ENCODE measurements at places on chromosomes 5 and 9. TPM values are rescaled to one million over a fixed set of nuclear protein-coding genes. Genes with fewer than 3 reads are reported as not detected.

- DNase-seq: no peak
These were observed 180.7 kb upstream of the ZNF618 start for GRCh38 chr9:113695440-113695851.

The SIMC1 gene
- polyA plus RNA-seq: 1.9 TPM

DNA sequence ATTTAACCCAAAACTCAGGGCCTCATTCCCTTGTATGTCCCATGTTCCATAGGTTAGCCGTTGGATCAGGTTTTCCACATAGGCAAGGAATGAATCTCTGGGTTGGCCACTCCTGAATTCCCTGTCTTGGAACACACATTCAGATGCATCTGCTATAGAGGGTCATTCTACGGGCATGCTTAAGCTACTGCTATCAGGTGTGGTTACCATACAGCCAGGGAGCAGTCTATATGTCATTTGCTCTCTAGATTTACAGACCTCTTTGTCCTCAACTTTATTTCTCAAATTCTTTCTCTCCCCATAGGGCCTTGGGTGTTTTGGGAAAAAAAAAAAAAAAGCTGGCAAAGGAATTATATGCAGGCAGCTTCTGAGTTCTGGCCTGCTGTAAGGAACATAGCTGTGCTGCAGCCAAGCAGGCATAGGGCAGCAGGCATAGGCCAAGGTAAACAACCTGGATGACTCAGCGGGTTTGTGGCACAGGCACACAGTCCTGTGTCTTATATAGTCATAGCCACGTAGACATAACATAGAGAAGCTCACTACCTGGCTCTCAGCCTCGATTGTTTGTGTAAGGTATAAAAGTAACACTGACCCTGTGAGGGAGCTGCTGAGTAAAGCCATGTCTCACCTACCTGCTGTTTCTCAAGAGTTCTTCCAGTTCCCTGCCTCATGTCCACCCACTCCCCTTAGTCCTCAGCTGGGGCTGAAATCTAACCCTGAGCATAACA is 141.5 kb downstream of the OSTF1 start:
- DNase-seq: no peak

The ZNF658 gene
- 1.1 TPM for polyA plus RNA-seq

- DNase-seq: no peak
These were observed 1131.0 kb downstream of the TAF11L14 start for GRCh38 chr5:18765304-18765703.

- DNase-seq: no peak
These were observed 119.6 kb upstream of the COL5A1 start for GRCh38 chr9:134521817-134522501.

DNA sequence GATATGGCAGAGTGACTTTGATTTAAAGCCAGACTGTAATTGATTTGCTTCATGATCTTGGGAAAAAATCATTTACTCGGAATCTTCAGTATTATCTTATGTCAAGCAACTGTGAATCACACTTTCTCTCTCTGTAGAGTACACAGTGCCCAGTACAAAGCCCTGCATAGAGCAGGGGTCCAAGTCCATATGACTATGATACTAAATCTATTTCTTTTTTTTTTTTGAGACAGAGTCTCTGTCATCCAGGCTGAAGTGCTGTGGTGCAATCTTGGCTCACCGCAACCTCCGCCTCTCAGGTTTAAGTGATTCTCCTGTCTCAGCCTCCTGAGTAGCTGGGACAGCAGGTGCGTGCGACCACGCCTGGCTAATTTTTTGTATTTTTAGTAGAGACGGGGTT is 194.8 kb upstream of the SEMA6A start:
- no peak for DNase-seq

DNA sequence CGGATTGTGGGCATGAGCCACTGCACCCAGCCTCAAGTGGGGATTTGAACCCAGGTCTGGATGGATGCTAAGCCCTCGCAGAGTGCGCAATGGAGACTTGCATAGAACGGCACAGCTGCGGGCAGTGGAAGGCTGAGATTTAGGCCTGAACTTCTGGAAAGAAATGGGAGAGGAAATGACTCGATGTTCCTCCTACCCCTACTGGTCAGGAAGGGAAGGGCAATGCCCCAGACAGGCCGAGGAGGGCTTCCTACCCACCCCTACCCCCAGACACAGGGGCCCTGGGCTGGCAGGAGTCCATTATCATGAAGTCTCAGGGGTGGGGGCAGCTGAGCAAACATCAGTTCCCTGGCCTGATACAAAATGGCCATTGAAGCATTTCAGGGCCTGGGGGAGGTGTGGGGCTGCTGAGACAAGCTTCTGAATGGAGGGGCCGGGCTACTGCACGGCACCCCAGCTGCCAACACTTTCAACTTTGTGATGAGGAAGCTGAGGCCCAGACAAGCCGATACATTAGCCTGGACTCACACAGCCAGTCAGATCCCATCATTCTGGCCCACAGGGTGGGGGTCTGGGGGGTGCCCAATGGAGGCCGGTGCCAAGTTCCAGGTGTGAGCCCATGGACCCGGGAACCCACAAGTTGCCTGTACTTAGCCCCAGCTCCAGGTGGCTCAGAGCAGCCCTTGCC is 13.5 kb upstream of the WDR38 start:
- DNase-seq: no peak

DNA sequence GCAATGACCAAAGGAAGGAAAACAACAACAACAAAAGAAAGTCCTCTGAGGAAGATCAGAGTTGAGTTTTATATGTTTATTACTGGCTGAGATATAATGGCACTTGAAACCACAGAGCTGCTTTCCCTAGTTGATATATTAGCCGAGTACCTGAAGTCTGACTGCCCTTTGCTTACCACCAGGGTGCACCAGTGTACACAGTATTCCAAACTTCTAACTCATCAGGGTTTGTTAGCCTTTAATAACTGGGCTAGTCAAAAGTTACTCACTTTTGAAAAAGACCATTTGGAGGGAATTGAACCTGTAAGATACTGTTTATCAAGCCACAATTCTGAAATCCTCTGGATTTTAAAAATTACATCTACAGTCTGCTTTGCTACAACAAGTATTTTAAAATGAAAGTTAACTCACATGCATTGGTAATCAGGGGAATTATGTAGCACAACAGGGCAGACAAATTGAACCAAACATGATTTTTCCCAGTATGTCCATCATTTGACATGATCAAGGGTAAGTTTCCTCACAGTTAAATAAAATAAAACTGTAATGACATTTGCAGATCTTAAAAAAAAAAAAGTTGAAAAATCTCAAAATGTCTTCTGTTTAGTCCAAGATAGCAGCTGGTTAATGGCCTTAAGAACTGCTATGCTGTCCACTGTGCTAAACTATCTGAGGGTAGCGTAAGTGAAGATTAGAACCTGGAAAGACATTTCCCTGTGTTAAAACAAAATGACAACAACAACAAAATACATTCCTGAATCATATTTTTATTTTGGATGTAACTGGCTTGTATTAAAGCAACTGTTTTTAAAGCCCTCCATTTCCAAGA is 57.3 kb upstream of the C6 start:
- DNase-seq: no peak

- DNase-seq: peak; percentile 33
These were observed 16.0 kb upstream of the PUM3 start for GRCh38 chr9:2859776-2860379.

- no peak for DNase-seq
These were observed 57.9 kb downstream of the MEF2C start for GRCh38 chr5:88824892-88825583.

DNA sequence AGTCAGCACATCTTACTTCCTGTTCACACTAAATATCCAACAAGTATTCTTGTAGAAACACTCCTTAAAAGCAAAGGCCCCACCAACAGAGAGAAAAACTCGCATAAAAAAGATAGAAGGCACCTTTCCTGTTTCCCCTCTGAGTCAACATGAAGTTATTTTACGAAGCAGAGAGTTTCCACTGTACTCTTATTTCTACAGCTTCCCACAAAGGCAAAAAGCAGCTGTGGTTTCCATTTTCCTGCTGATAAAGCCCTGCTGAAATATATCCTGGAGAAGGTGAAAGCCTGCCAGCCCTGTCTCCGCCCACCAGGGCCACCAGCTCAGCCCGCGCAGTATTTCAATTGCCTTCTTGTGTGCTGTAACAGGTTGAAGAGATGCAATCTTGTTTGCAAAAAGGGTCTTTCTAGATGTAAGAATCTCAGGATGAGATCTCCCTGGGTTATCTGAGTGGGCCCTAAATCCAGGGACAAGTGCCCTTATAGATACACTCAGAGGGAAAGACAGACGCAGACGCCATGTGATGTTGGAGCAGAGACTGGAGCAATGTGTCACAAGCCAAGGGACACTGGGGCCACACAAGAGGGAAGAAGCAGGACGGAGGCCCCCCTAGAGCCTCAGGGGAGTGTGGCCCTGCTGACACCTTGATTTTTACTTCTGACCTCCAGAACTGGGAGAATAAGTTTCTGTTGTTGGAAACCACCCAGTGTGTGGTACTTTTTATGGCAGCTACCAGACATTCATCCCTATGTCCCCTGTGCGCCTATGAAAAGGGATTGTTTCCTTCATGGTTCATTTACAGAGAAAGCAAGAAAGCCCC is 19.9 kb downstream of the SEMA4D start:
- peak; percentile 51 for DNase-seq

DNA sequence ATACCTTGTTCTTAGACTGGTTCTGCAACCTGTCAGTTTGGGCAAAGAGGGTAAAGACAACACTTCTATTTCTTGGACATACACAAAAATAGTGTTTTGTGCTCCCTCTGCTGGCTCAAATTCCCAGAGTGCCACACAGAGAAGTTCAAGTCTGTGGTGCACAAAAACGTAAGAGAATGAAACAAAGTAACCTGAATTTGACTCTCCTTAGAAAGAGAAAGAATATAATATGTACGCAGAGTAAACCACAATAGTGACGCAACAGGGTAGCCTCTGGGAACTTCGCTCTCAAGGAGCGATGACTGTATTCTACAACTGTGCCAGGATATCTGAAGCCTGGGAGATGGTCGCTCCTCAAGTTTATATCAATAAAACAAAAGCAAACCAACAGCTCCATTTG is 18.5 kb downstream of the DDX31 start:
- no peak for DNase-seq

DNA sequence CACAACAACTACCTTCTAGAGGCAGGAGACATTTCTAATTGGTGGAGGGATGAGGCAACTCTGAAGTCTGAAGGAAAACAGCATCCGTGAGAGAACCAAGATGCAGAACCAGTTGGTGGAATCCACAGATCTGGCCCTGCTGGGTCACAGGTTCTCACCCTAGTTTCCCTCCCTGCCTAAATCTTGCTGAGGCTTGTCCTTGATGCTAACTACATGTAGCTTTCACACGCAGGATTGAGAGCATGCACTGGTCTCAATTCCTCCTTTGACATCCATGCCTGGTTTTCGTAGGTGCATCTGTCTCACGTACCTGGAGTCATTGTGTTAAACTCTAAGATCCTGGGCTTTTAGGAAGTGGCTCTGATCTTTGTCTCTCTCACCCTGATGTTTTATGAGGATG is 9.7 kb upstream of the F2RL1 start:
- DNase-seq: no peak

The DNAH5 gene
- polyA plus RNA-seq: 0.03 TPM

GRCh38 chr5:140134277-140134935 is 8.7 kb downstream of the IGIP start:
- no peak for DNase-seq

GRCh38 chr5:62259699-62260250 is 46.2 kb upstream of the KIF2A start:
- DNase-seq: no peak

The ADAMTSL1 gene
- 0.37 TPM for polyA plus RNA-seq

The MARCHF11 gene
- polyA plus RNA-seq: 7.9 TPM

GRCh38 chr5:51326844-51327243 is 56.4 kb upstream of the ISL1 start:
- no peak for DNase-seq

- peak; percentile 73 for DNase-seq
These were observed 8.0 kb downstream of the B4GALT1 start for GRCh38 chr9:33158843-33159776.

- DNase-seq: no peak
These were observed 50.2 kb downstream of the PDCD1LG2 start for GRCh38 chr9:5560443-5561100.
